ENCODE measurements at places on chromosomes 2 and 18. TPM values are rescaled to one million over a fixed set of nuclear protein-coding genes. Genes with fewer than 3 reads are reported as not detected.

DNA sequence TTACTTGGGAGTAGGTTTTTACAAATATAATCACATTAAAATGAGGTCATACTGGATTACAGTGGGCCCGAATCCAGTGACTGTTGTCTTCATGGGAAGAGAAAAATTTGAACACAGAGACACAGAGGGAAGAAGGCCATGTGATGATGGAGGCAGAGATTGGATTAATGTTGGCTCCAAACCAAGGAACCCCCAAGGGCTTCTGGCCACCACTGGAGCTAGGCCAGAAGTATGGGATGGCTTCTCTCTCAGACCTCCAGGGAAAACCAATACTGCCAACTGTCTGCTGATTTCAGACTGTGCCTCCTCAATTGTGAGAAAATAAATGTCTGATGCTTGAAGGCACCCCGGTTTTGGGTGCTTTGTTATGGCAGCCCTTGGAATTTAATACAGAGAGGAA, 76.0 kb downstream of the ALPK2 start:
- no peak for DNase-seq

DNA sequence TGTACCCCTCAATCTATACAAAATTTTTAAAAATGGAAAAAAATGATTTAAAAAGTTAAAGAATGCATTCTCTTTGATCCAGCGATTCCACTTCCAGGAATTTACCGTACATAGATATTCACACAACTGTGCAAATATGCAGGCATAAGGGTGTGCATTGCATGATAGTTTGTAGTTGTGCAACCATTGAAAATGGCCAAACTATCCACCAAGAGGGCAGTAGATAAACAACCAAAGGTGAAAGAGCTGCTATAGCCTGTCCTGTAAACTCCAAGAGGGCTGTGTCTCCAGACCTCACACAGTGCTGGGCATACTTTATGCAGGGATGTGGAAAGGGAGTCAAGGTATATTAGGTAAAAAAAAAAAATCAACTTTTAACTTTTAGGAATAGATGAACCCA, 116.5 kb upstream of the NEDD4L start:
- DNase-seq: no peak

DNA sequence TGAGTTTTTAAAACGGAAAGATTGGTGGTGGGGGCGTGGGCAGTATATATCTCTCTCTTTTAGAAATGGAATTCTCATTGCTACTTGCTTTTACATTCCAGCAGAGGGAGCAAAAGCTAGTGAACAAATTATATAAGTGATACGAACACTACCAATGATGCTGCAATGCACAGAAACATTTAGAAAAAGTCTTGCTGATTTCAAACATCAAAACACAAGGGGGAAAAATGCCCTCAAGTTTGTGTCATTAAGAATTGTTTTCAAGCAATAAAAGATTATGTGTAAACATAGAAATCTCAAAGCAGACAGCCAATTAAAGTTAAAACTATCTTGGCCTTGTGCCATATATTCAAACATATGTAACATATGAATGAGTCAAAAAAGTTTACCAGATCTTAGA, 296.3 kb upstream of the KCNJ3 start:
- no peak for DNase-seq

The IL36B gene
- not detected for total RNA-seq

The RAPGEF4 gene
- total RNA-seq: 0.24 TPM

Data from Daoy (cell line).